ENCODE measurements at places on chromosomes 13 and 19.
A peak's percentile ranks its signal among the peaks of the same experiment; 100 is the strongest.

- no peak for DNase-seq
Measured at GRCh38 chr13:98999639-98999952, 21.7 kb upstream of the DOCK9 start.

GRCh38 chr19:35320065-35320713 lies 8.8 kb upstream of the CD22 start:
- no peak for DNase-seq

GRCh38 chr13:72726726-72727416 lies 558 bp downstream of the MZT1 start:
- DNase-seq, result no peak

- DNase-seq, result no peak
Measured at GRCh38 chr13:56988543-56988942, 152.2 kb upstream of the PRR20A start.

GRCh38 chr13:58097831-58098230 lies 466.3 kb downstream of the PCDH17 start:
- no peak for DNase-seq

- DNase-seq, result no peak
Measured at GRCh38 chr19:3020321-3020960, 8.6 kb downstream of the TLE2 start.

DNA sequence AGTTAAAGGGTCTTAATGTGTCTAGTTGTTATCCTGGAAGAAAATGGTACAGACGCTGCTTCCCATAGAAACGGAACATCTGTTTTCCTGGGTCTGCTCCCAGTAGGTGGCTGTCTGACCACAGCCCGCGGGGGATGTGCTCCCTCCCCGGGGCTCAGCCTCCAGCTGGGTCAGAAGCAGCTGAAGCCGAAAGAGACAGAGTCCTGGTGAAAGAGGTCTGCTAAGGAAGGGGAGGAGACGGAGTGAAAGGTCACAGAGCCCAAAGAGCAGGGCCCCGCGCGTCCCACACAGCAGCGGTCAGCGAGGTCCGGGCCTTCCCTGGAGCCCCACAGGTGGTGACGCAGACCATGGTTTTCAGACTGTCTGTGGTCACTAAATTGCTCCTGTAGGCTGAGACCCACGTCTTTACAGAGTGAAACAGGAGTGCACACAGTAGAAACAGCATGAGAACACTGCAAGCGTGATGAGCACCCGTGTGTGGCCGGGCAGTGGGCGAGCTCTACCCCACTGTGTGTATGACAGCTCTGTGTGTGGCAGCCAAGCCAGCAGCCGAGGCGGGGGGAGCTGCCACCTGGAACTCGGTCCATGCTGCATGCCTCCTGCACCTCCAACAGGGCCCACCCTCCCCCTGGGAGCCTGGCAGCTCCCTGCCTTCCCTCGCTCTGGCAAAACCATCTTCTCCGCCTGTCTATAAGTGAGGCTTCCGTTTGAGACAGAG lies 52.0 kb upstream of the C13orf46 start:
- DNase-seq, result no peak

GRCh38 chr19:16441661-16442162 lies 30.1 kb downstream of the EPS15L1 start:
- no peak for DNase-seq

GRCh38 chr19:35562336-35562735 lies 1.1 kb downstream of the ATP4A start:
- no peak for DNase-seq

GRCh38 chr13:86003029-86003428 lies 203.8 kb upstream of the SLITRK6 start:
- DNase-seq, result no peak

DNA sequence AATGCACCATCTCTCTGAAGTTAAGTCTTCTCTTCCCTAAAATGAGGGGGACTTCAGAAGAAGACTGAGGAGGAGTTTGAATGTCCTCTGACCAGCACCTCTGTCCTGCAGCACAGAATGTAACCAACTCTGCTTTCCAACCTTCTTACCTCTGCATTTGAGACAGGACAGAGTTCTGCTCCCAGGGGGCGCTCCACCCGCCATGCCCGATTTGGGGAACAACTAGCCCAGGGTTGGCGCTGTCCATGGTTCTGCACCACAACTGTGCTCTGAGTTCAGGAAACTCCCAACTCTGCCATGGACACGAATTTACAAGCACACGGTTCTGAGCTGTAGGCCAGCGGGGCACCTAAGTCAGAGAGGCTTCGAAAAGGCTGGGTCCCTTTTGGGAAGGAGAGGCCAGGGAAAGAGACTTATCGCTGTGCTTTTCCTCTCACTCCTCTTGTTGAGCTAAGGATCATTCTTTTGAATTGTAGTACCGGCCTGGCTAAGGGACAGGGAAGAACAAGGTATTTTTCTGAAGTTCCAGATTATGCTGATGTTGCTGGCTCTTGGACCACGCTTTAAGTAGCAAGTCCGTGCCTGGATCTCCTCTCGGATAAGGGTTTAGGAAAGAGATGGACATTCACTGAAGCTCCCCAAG lies 22.2 kb downstream of the SIGLEC5 start:
- DNase-seq, result no peak

DNA sequence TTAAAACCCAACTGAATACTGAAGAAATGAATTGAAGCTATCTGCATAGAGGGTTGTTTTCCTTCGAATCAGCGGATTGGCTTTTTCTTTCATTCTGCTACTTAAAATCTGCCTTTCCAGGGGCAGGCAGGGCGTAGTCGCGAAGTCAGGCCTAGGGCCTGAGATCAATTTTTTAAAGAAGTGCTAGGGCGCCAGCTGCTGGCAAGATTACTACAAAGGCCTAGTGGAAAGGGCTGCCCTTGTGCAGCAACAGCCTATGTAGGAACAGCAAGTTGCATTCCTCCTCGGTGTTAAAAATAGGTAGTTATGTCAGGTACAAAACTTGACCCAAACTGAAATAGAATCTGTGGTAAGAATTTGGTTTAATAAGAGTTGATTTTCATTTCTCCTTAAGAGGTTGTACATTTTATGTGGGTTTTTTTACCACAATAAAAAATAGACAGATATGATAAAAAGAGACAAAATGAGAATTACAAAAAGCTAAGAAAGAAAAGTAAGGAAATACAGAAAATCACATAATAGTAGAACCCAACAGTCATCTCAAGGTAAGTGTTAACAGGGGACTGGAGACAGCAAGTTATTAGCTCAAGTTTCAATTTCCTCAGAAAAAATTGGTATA lies 9.5 kb upstream of the URAD start:
- no peak for DNase-seq

DNA sequence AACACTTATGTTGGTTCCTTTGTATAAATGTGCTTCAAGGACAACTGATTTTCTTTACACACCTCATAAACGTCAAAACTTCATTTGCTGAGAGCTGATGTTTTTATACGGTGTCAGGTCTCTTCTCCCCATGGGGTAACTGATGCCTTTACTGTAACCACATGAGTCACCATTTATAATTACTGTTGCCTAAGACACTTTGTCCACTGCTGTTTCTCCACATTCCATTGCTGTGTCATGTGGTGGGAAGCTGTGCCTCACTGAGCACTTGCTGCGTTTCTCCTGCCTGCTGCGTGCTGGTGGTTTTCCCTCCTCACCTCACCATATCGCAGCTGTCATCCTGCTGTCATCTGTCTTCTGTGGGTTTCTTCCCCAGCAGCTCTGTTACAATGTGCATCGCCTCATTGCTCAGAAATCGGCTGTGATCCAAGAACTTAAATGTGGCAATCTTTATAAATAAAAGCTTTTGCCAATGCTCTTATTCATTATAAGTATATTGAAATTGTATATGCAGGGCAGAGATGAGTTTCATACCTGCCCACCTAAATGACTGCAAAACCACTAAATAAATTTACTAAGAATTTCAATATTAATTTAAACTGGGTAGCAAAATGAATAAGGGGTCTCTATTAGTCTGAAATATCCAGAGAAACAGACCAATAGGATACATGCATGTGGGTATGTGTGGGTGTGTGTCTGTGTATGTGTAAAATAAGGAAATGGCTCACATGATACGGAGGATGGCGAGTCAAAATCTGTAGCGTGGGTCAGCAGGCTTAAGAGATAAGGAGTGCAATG lies 547.0 kb upstream of the SLITRK5 start:
- DNase-seq, result no peak

DNA sequence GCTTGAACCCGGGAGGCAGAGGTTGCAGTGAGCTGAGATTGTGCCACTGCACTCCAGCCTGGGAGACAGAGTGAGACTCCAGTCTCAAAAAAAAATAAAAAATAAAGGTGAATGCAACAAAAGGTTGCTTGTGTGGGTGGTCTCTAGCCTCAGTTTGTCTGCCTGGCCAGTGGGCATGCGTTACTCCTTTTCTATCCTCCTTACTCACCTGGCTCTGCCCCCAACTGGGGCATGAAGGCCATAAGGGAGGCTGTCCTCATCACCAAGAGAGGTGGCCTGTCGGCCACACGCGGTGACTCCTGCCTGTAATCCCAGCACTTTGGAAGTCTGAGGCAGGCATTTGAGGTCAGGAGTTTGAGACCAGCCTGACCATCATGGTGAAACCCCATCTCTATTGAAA lies 1.9 kb upstream of the JUND start:
- no peak for DNase-seq

DNA sequence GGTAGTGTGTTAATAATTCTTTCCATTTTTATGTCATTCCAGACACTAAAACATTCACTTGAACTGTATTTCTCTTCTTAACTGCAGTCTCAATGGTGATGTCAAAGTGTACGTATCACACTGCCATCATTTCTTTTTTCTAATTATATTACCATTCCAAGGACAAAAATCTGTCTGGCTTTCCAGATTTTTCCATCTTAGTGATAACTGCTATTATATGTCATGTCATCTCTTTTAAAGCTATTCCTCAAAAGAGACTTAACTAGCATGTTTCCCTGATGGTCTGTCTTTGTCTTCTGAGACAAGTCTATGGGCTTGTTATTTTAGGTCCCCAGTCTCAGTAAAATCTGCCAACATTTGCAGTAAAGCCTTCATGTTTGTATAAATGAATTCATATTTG lies 1207.1 kb downstream of the PCDH17 start:
- no peak for DNase-seq

GRCh38 chr13:45529758-45530157 lies 65.0 kb downstream of the COG3 start:
- DNase-seq, result no peak

DNA sequence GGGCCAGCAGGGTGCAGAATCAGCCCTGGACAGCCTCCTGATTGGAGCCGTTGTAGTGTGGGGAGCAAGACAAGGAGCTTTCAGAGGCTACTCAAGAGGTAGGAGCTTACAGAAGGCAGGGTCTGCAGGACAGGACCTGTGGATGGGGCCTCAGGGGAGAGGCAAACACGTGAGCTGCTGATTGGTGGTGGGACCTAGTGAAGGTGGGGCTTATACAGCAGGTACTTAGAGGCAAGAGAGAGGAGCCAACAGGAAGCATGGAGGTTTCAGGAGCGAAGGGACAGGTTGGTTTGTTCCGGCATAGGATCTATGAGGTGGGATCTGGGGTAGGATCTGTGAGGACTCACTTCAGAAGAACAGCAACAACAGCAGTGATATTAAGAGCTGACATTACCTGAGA lies 32.4 kb downstream of the ZSWIM4 start:
- DNase-seq, result no peak

GRCh38 chr19:48625891-48626327 lies 6.6 kb downstream of the SPHK2 start:
- no peak for DNase-seq

DNA sequence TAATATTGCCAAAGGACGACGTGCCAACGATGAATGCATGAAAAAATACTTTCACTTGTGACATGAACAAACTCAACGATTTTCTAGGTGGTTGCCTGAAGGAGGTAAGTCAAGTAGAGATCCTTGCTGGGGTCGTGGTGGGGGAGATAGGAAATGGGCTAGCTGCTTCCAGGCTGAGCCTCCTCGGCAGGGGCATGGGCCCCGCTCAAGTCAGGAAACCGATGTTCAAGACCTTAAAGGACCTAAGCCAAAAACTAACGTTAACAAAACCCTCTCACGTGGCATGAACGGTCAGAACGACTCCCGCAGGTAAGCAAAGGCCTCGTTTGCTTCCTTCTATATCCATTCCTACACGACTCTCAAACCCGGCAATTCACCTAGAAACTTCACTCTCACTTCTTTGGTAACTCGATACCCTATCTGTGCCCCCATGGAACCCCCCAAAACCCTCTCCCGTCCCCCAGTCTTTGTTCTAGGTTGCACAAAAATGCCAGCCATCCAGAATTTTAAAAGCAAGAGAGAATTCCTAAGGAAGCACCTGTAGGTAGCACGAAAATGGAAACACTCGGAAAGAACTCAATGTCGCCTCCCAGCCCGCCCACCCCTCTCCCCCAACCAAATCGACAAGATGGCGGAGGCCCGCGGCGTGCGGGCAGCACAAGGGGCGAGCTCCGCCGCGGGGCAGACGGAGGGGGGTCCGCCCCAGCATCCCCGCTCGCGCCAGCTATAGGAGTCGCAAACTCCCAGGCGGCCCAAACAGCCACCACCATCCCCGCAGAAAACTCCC lies 13.6 kb downstream of the ACP4 start:
- DNase-seq, result no peak

GRCh38 chr19:53521373-53522202 lies 16.4 kb upstream of the ZNF331 start:
- no peak for DNase-seq

DNA sequence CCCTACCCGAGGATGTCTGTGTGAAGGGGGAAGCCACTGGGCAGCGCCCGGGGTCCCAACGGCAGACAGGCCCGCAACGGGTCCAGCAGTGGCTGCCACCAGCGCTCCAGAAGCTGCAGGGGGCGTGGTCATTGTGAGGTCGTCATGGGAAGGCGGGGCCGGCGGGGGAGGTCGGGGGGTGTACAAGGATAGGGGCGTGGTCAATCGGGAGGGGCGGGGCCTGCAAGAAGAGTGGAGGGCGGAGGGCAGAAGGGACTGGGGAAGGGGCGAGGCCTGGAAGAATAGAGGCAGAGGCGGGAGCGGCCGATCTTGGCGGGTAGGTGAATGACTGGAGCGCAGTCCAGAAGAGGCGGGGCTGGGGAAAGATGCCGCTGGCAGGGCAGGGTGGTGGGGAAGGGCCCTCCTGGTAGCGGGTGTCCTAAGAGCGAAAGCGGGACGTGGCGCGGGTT lies 4.4 kb downstream of the FUZ start:
- DNase-seq, result peak; percentile 79

DNA sequence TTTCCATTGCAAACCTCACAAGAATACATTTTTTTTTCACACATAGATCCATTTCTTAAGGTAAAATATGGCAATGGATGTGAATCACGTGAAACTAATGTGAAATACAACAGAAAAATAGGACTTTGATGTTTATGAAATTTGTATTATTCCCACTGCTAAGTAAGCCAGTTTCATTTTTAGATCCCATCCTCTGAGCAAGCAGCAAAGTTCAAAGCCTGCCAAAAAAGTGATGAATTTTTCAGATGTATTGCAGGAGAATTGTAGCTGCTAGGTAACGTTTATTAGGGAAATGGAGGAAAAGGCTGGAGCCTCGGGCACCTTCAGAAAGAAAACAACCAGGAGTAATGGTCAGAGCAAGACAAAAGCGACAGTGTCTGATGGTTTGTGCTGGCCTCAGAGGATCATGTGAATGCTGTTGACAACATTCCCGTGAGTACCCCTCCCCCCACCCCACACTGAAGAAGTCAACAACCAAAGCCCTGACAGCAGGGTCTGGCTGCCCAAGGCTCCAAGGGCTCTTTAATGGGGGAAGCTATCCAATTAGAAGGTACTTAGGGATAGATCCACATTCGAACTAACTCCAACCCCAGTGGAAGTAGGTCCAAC lies 95.5 kb downstream of the OXGR1 start:
- no peak for DNase-seq

Data from activated CD8-positive, alpha-beta memory T cell treated with anti-CD3 and anti-CD28 coated beads for 1 hour (primary cell).